Activated CD4-positive, alpha-beta T cell treated with anti-CD3 and anti-CD28 coated beads, Interleukin-2, amount 10 ng/mL, durations not matched to agents 7 days and 5 days (primary cell): ENCODE measurements at places on chromosomes 13 and 19.
A peak's percentile ranks its signal among the peaks of the same experiment; 100 is the strongest.

DNA sequence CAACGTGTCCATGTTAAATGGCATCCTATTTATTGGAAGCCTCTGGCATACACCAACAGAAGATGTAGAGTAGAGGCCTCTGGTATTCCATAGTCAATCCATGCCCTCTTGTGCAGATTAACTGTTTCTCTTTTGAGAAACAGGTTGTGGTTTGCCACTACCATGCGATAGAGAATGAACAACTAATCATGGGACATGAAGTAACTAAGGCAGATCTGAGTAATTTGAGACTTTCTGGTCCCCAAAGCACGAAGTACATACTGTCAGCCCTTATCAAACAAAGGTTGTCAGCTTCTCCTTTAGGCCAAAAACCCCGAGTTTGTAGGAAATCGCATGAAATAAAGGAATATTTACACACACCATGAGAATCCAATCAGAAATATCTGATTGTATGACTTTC lies 3.6 kb downstream of the ZNF121 start:
- DNase-seq: no peak

- DNase-seq: no peak
These were observed 43.3 kb downstream of the DLEU7 start for GRCh38 chr13:50800091-50800739.

DNA sequence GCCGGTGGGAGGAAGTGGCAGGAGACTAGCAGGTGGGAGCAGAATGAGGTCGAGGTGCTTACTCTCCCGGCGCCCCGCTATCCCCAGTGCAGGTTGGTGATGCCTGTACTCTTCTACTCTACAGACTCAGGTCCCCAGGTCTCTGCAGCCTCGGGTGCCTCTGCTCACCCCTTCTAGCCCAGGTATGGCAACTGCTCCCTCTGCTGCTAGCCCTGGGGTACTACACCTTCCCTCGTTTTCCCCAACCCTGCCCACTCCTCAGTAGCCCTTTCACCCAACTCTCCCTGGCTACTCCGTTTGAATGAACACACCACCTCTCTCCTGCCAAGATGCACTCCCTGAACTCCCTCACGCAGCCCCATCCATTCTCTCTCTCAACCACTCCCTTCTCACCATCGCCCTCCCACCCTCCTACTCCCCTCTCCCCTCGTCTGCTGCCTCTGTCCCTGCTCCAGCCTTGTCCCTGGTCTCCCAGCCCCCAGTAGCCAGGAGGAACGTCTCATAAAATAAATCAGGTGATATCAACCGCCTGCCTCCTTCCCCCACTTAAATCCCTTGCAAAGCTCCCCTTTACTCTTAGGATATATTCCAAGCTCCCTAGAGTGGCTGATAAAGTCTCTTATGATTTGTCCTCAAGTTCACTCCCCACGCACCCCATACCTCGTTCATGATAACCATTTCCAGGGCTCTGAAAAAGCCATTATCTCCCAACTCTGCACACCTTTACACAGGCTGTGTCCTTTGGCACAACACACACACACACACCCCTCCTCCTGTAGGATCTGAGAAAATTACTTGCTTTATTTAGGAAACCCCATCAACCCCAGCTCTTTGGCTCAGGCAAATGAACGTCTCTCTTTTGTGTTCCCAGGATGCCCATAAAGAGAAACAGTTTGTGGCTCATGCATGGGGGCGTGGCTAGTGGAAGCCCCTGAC lies 8.2 kb upstream of the MEIS3 start:
- peak; percentile 77 for DNase-seq

- DNase-seq: no peak
These were observed 246.7 kb downstream of the DLEU7 start for GRCh38 chr13:50596776-50597203.

DNA sequence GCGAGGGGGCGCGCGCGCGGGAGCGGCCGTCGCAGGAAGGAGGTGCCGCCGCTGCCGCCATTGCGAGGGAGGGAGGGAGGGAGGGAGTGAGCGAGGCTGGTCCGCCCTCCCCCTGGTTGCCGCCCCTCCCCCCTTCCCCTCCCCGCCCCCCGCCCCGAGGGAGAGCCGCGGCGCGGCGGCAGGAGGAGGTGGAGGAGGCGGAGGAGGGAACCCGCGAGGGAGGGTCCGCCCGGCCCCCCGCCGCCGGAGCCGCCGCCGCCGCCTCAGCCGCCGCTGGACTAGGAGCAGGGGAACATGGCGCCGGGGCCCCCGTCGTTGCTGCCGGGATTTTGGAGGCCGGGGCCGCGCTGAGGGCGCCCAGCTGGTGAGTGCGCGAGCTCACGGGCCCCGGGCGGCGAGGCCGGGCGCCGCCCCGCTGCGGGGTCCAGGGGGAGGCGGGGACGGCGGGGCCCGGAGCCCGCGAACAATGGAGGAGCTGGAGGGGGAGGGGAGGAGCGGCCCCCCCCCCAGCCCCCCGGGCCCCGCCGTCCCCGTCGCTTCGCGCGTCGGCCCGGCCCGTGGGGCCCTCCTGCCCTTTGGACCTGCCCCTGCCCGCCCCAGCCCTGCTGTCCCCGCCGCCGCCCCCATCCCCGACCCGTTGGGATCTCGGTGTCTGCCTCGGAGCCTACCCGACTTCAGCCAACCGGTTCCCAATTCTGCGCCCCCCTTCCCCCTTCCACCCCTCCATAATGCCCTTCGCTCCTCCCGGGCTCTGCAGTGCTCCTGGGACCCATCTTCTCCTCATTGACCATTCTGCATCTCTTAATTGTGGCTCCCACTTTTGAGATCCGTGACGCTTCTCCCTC lies at the start of gene ARHGAP35:
Gene ARHGAP35 (plus strand): TSS at position 152 of the 845 bp plus-strand sequence. CDS start 57,679 bp downstream, outside the sequence.
- peak; percentile 85 for DNase-seq

GRCh38 chr13:110140099-110140498 lies 166.9 kb downstream of the COL4A1 start:
- no peak for DNase-seq

- no peak for DNase-seq
These were observed 42.0 kb downstream of the DCLK1 start for GRCh38 chr13:36089130-36089647.

DNA sequence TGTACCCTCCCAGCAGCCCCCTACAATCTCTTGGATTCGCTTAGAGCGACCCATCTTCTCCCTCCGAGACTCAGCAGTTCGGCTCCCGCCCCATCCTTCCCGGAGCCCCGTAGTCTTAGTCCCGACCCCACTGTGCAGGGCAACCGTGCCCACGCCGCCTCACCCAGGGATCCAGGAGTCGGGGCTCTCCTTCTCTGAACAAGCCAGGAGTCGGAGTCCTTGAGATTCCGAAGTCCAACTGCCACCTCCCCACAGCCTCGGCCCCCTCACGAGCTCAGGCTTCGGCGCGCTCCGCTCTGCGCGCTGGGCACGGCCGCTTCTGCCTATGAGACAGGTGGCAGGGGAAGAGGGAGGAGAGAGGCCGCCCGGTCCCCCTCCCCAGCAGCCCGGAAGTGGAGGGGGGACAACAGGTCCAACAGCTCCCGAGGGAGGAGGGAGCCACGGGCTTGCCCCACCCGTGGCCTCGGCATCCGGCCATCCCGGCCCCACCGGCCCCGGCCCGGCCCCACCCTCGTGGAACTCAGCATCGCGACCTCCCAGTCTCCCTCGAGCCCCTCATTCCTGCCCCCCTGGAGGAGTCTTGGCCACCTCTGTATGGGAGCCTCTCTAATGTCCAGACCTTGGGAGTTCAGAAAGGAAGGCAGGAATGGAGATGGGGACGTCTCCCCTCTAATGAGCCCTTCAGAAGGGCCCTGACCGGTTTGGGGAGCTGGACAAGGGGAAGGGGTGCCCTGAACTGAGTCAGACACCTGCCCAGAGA lies at the start of gene PHLDB3:
Gene PHLDB3 (minus strand): TSS at position 321 of the 760 bp plus-strand sequence. CDS start 628 bp downstream, outside the sequence.
- peak; percentile 51 for DNase-seq

GRCh38 chr13:80313668-80314256 lies 27.2 kb downstream of the SPRY2 start:
- DNase-seq: no peak

GRCh38 chr19:12695096-12695495 lies 1.3 kb downstream of the FBXW9 start:
- no peak for DNase-seq

- no peak for DNase-seq
These were observed 1.8 kb downstream of the PIP5K1C start for GRCh38 chr19:3698386-3698950.

- DNase-seq: no peak
These were observed 68.3 kb downstream of the DACH1 start for GRCh38 chr13:71798707-71799106.

DNA sequence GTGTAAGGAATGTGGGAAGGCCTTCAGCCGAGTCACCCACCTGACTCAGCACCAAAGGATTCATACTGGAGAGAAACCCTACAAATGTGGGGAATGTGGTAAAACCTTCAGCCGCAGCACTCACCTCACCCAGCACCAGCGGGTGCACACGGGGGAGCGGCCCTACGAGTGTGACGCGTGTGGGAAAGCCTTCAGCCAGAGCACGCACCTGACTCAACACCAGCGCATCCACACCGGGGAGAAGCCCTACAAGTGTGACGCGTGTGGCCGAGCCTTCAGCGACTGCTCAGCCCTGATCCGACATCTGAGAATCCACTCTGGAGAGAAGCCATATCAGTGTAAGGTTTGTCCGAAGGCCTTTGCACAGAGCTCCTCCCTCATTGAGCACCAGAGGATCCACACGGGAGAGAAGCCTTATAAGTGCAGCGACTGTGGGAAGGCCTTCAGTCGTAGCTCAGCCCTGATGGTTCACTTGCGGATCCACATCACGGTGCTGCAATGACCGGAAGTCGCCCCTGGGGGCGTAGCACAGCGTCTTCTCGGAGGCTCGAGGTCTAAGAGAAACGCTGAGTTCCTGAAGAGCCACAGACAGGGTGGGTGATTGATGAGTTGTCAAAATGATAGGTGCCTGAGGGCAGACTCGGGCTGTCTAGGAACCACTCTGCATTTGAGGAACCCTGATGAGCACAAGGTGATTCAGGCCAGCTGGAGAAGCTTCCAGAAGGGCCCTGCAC lies 12.2 kb downstream of the ZSCAN22 start:
- DNase-seq: no peak

DNA sequence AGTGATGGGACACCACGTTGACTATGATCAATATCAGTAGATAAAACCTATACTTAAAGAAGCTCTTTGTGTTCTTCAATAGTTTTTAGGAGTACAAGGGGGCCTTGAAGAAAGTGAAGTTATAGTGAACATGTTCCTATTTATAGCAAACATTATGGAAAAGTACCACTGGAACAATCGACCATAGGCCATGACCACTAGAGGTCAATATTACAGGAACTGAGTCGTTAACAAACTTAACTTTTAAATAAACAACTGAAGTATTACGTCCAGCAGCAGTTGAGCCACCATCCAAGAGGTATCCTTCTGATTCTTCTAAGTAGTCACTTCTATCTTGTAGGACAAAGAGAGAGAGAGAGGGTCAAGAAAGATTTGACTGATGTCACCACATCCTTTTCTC lies 391.0 kb upstream of the SLITRK5 start:
- DNase-seq: no peak

GRCh38 chr19:30276011-30276882 lies 95.9 kb upstream of the ZNF536 start:
- no peak for DNase-seq

DNA sequence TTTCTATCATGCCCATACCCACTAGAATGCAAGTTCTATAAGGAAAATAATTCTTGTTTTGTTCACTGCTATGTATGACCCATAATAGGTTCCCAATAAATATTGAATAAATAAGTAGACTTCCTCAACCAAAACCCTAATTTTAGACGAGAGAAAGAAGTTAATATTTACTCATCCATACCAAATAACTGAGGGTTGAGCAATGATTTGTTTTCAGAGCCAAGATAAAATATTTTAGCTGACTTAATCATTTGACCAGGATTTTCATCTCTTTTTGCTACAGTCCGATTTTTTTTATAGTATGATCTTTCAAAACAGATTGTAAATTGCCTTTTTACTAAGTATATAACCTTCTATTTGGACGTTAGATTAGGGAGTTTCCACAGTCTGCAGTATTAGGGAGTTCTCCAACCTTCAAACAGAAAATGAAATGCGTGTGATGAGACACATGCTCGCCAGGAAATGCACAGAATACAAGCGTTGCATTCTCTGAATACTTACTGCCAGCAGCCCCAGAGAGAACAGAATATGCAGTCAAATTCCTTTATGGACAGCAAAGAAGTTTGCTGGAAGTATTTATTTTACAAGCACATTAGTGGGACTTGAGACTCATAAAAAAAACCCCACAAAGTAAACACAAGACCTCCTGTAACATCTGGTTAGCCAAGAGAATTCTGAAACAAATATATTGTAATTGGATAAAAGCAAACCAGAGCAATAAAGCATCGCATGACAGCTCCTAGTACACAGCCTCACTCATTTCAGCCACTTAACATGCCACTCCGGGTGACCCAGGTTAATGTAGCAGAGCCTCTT lies 230.0 kb downstream of the MYO16 start:
- DNase-seq: no peak

DNA sequence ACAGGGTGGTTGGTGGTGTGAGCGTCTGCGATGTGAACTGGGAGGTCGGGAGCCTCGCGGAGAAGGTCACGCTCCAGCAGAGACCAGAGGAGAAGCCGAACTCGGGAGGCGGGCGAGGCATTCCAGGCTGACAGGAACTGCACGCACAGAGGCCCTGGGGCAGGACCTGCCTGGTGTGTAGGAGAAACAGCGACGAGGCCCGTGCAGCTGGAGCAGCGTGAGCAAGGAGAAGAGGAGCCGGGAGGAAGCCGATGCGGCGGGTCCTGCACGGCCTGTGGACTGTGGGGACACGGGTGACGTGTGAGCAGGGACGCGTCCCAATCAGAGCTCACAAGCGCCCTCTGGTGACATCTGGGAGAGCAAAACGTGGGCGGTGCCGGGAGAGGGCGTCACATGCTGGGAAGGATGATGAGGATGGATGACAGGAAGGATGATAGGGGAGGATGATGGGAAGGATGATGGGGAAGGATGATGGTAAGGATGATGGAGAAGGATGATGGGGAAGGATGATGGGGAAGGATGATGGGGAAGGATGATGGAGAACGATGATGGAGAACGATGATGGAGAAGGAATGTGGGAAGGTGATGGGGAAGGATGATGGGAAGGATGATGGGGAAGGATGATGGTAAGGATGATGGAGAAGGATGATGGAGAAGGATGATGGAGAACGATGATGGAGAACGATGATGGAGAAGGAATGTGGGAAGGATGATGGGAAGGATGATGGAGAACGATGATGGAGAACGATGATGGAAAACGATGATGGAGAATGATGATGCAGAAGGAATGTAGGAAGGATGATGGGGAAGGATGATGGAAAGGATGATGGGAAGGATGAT lies 16.1 kb upstream of the MADCAM1 start:
- peak; percentile 23 for DNase-seq

- DNase-seq: no peak
These were observed 687 bp upstream of the HRC start for GRCh38 chr19:49155820-49156346.

- DNase-seq: peak; percentile 8
These were observed 84.3 kb upstream of the UBL3 start for GRCh38 chr13:29934531-29935308.

GRCh38 chr19:15123900-15124299 lies 16.7 kb downstream of the SYDE1 start:
- no peak for DNase-seq

- DNase-seq: no peak
These were observed 5.9 kb downstream of the CLPTM1 start for GRCh38 chr19:44960906-44961728.
